ENCODE measurements at places on chromosomes 1 and 21. TPM values are rescaled to one million over a fixed set of nuclear protein-coding genes. Genes with fewer than 3 reads are reported as not detected.
A peak's percentile ranks its signal among the peaks of the same experiment; 100 is the strongest.

GRCh38 chr1:207017615-207018559, 14.7 kb downstream of the C1orf116 start:
- no peak for DNase-seq

- DNase-seq: peak; percentile 30
Measured at GRCh38 chr21:36454093-36454531, 25.8 kb downstream of the CLDN14 start.

- DNase-seq: no peak
Measured at GRCh38 chr1:51867479-51868232, 10.9 kb downstream of the NRDC start.

DNA sequence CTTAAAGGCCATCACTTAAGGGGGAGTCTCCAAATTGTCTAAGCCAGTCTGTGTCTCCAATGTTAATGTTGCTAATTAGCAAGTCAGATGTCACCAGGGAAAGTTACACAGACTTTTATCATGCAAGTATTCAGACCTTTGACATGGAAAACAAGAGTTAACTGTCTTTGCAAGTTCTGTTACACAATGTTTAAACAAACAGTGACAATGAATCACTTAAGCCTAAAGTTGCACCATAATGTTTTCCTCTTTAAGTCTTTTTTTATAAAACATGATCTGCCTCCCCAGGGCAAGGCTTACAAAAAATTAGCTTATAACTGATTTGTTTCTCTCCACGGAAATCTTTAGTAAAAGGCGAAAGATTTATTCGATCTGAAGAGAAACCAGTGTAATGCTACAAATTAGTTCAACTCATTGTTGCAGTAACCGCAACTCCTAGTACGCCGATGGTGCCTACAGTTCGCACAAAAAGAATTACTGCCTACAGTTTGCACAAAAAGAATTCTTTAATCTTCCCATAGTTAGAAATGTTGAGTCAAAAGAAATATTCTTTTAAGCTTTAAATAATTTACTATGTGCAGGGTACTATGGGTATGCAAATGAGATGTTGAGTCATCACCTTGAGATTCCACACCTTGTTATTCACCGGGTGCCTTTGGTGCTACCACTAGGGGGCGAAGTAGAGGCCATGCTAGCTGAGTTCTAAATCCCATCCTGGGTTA, 45.3 kb downstream of the HHAT start:
- no peak for DNase-seq

PCP4L1 gene
- 0.68 TPM for polyA plus RNA-seq
